Non-pigmented ciliary epithelial cell (primary cell): ENCODE measurements at places on chromosomes 11 and 22.

- no peak for DNase-seq
These were observed 19.3 kb downstream of the PRR33 start for GRCh38 chr11:1872267-1872985.

DNA sequence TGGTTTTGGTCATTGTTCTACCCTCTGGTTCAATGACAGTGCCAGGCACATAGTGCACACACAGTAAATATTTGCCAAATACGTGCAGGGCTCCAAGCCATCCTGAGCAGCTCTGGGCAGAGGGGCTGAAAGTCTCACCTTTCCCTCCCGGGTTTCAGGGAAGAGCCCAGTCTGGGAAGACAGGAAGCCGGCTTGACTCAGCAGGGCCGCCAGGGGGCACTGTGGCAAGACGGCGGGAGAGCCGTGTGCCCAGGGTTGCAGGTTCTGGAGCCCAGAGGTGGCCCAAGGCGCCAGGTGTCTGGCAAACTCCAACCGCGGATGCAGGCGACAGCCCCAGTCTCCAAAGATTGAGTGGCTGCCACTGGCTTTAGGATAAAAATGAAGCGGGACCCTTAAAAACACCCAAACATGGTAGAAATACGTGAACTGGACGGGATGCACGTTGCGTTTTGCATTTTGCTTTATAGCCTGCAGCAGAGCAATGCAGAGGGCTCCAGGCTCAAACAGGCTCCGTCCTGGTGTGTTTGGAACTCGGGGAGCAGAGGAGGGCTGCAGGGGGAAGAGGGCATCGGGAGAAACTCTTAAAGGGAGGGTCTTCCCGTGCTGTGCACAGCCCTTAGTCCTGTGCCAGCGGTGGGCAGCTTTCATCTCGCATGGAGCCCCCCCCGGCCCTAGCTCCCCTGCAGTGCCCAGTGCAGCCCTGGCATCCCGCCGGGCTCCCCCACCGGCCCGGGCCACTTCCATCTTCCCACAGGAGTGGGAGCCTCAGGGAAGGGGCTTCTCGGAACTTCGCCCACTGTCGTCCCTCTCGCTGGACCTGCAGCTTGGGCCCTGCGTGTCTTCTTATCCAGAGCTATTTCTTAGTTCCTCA is 10.7 kb downstream of the KRTAP5-5 start:
- DNase-seq: no peak

GRCh38 chr11:91078221-91078620 is 855.4 kb upstream of the CHORDC1 start:
- no peak for DNase-seq

DNA sequence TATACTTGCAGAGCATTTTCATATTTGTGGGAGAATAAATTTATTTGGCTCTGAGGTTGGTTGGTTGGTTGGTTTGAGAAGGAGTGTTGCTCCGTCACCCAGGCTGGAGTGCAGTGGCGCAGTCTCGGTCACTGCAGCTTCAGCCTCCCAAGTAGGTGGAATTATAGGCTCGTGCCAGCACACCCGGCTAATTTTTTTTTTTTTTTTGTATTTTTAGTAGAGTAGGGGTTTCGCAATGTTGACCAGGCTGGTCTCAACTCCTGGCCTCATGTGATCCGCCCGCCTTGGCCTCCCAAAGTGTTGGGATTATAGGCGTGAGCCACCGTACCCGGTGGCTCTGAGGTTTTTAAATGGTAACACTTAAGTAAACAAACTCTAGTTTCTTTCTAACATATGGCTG is 161.1 kb downstream of the TEAD1 start:
- DNase-seq: no peak

GRCh38 chr11:17076517-17077239 is 789 bp downstream of the RPS13 start:
- DNase-seq: no peak

GRCh38 chr11:2927851-2928604 is 1.2 kb downstream of the PHLDA2 start:
- no peak for DNase-seq

DNA sequence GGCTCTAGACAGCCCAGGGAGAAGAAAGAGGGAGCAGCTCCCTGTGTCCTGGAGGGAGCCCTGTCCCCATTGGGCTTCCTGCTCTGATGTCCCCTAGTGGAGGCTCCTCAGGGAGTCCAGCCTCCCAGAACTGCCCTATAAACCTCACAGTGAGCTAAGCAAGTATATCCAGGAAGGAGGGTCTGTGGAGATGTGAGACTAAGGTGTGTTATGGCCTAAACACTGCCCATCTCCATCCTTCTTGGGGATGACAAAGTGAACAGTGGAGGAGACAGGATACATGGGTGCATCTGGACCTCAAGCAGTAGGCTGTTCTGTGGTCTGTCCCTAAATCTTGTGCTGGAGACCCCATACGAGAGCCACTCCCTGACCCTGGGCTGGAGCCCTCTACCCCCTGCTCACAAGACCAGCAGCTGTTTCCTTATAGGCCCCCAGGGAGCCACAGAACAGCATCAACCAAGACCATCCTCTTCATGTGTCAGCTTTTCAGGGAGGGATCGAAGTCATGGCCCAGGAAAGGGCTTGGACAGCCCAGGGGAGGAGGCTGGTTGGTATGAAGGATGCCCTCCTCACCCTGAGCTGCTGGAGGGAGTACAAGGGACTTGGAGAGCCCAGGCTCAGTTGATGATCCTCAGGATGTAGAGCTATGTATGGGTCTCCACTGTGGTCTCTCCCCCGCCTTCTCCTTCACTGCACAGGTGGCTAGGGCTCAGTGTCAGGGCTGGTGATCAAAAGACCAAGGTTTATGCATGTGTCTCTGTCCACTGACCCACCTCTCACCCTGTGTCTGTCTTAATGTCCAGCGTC is 49.7 kb upstream of the TOP3B start:
- DNase-seq: no peak

DNA sequence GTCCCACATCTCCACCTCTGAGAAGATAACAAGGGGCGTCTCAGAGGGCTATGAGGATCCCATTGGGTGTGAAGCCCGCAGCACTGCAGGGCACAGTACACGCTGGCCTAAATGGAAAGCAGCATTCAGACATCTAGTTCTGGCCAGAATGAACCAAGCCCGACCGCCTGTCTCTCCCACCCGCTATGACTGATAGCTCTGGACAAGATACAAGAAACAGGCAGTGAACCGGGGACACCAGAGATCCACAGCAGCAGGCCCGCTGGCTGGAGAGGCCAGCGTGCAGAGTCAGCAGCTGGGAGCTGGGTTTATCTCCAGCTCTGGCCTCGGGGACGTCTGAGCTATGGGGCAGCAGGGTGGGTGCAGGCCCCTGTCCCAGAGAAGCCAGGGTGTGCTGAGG is 9.6 kb downstream of the CERK start:
- no peak for DNase-seq

DNA sequence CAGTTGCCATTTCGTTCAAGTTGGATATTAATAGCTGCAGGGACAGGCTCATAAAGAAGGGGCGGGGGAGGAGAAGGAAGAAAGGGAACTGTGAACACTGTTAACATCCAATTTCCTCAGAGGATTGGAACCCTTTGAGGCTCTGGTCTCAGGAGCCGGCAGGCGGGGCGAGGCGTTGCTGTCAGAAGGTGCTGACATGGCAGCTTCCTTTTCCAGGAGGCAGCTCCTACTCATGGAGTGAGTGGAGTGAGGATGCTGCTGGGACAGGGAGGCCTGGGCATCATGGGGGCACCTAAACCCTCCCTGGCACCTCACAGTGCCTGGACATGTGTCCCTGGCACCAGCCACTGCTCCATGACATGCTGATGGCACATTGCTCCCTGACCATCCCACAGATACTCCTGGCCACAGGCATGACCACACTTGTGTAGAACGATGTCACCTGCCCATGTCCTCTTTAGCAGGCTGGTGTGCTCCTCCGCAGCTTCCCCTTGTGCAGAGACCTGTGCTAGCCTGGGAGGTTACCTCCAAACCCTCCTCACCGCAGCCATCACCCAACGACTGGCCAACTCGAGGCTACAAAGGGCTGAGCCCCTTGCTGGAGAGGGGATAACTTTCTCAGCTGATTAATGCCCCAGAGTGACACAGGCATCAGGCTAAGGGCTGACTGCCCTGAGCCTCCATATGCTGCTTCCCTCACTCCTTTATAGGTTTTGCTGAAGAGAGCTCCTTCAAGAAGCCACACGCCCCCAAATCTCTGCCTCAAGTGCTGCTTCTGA is 79.6 kb upstream of the NECTIN1 start:
- DNase-seq: no peak

GRCh38 chr11:42161886-42162285 is 702.4 kb upstream of the LRRC4C start:
- DNase-seq: no peak

DNA sequence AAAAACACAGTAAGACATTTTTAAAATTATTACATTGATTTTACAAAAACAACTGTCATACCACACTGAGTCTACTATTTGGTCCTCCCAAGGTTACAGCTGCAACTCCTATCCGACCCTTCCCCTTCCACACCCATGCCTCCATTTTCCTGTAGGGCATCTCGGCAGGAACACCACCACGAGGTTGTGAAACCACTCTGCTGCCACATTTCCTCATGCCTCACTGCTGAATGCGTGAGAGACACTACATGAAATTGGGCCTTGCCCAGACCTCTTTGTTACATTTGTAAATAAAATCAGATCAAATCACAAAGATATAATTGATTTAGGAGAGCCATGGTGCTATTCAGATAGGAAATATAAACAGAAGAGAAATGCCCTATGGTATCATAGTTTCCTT is 2.0 kb downstream of the ARHGAP32 start:
- DNase-seq: no peak

DNA sequence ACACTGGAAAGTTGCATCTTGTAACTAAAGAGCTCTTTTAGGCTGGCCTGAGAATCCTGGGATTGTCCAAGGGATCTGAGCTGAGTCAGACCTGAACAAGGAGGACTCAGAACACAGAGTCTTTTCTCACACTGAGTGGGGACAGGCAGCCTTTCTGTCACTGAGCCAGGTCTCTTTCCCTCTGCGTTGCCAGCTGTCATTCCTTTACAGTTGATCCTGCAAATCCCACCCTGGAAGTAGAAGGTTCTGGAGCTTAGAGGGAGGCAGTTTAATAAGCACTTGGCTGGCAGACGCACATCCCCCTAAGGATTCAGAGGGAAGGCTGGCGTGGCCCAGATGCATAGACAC is 76.3 kb upstream of the SUSD2 start:
- no peak for DNase-seq

GRCh38 chr11:17392872-17393271 is 4.4 kb upstream of the KCNJ11 start:
- no peak for DNase-seq

- no peak for DNase-seq
These were observed 22.0 kb downstream of the FAT3 start for GRCh38 chr11:92246630-92247029.

DNA sequence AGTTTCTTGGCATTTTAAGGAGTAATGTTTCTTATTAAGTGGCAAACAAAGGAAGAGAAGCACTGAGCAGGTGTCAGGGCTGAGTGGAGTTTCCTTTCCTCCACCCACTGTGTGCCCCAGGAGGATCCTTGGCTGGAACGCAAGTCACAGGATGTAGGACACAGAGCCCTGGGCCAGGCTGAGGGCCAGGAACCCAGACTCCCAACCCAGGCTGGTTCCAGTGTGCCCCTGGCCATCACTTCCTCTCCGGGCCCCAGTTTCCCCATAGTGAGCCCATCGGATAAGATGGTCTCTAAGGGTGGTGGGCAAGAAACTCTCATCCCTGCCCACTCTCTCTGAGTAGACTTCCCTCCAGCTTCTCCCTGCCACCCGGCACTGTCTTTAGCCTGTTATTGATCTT is 45.3 kb downstream of the LMO1 start:
- DNase-seq: no peak

DNA sequence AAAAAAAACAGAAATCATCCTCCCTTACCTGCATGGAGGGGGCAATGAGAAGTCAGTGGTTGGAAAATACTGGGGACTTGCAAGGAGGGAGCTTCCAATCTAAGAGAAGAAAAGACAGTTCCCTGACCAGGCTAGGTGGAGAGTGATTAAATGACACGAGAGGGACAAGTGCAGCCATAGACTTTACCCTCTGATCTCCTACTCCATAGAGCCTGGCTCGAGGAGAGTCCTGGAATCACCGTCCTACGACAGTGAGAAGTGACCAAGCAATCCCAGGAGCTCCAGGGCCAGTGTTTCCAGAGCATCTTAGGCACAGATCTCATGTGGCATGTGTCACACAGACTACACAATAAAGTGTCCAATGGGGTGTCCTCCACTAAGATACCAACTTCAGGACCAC is 25.7 kb downstream of the MYH9 start:
- DNase-seq: no peak

DNA sequence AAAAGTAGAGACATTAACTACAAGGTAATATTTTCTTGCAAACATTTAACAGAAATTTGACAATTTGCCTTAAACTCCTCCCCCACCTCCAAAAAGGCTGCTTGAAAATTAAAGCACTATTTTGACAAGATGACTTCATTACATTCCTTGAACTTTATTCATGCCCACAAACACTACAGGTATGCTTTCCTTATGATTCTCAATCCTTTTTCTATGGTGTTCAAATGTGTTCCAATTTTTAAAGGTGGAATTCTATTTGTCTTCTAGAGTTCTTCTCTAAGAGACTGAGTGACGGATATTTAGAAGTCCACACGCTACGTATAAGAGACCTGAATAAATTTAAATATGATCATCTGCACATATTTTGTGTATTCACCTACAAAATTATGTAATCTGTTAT is 69.4 kb downstream of the MRTFA start:
- peak; percentile 22 for DNase-seq

DNA sequence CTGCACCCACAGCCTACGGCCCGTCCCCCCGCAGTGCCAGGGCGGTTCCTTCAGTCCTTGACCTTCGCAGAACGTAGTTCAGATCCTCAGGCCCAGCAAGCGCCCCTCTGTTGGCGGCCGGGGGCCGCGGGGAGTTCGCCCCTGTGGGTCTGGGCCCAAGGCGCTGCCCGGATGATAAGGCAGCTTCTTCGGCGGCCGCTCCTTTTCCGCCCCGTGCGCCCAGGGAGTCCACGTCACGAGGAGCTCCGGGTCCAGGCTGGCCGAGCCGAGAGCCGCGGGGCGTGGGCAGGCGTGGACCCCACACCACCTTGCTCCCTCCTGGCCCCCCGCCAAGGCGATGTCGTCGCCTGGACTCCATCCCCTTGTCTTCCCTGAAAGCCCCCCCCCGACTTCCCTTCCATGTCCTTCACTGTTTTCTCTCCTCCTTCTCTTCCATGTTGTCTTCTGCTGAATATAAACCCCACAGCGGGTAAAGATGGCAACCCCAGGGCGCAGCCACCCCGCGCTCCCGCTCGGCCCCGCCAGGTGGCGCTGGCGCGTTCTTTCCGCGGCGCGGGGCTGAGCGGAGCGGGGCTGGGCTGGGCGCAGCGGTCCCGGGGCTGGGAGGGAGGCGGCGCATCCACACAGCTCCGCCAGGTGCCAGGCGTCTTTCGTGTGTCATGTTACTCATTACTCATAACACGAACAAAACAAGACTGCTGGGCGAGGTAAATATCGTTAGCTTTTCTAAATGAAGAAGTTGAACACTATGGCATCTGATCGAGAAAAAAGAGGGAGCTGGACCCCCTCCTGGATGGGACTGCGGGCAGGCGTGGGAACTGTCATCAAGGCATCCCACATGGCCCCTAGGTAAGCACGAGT is 321.0 kb downstream of the NTM start:
- no peak for DNase-seq

DNA sequence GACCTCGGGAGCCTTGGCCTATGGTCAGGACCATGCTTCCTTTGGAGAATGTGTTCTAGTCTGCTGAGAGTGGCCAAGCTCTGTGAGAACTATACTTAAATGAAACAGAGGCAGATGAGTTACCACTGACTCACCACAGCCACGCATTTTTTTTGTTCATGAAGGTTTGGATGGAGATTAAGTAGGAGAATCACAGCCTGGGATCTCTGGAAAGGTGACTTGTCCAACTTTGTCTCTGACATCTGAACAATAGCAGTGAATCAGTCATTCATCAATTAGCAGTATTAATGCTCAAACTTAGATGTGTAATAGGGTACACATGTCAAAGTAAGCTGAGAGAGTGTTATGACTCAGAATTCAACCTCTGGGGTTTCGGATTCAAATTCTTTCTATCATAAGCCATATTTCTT is 100.7 kb upstream of the ANO3 start:
- peak; percentile 42 for DNase-seq
